ENCODE measurements at places on chromosomes 16 and 17.

DNA sequence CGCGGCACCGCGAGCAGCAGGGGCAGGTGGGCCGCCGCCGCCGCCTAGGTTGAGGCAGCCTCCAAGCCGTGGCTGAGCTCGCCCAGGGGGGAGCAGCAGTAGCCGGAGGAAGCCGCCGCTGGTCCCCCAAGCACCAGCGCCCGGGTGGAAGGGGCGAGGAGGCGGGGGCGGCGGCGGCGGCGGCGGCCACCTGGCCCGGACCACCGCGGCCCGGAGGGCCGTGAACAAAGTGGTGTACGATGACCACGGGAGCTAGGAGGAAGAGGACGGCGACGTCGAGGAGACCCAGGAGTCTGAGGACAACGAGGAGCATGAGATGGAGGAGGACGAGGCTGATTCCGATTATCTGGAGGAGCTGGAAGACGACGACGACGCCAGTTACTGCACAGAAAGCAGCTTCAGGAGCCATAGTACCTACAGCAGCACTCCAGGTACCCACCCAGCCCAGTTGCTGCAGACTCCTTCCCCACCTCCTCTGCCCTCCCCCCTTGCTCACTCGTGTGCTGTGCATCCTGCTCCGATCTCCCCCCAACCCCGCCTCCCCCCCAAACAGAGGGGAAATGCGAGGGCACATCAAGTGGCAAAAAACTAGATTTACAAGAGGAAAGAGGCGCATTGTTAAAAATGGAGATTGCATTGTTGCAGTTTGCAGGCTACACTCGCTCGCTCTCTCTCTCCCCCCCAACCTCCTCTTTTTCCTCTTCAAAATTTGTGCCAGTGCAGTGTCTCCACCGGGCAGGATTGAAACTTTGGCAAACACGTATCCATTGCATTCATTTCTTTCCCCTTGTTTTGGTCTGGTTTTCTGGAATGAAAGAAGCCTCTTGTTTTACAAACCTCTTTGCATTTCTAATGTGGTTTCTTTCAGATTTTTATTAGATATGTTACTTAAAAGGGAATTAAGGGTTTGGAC, 41.8 kb upstream of the AMZ2 start:
- DNase-seq: peak; percentile 41

DNA sequence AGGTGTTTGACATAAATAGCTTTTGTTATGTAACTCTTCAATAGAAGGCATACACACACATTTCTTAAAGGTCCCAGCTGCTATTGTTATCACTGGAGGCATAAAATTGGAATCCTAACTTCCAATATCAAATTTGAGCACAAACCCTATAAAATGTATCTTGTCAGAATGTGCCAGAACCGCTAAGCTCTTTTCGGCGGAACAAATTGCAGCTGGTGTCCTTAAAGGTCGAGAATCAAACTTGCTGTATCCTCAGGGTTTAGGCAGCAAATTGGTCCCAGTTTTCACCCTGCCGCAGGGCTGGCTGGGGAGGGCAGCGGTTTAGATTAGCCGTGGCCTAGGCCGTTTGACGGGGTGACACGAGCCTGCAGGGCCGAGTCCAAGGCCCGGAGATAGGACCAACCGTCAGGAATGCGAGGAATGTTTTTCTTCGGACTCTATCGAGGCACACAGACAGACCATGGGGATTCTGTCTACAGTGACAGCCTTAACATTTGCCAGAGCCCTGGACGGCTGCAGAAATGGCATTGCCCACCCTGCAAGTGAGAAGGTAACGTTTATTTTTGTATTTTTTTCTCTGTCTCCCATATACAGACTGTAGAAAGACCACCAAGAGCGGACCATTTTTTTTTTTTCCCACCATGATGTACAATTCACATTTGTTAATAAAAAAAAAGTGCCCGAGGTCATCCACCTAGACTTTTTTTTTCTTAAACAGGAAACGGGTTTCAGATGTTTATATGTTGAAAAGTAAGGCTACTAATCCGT, 297.1 kb downstream of the IRF8 start:
- no peak for DNase-seq

DNA sequence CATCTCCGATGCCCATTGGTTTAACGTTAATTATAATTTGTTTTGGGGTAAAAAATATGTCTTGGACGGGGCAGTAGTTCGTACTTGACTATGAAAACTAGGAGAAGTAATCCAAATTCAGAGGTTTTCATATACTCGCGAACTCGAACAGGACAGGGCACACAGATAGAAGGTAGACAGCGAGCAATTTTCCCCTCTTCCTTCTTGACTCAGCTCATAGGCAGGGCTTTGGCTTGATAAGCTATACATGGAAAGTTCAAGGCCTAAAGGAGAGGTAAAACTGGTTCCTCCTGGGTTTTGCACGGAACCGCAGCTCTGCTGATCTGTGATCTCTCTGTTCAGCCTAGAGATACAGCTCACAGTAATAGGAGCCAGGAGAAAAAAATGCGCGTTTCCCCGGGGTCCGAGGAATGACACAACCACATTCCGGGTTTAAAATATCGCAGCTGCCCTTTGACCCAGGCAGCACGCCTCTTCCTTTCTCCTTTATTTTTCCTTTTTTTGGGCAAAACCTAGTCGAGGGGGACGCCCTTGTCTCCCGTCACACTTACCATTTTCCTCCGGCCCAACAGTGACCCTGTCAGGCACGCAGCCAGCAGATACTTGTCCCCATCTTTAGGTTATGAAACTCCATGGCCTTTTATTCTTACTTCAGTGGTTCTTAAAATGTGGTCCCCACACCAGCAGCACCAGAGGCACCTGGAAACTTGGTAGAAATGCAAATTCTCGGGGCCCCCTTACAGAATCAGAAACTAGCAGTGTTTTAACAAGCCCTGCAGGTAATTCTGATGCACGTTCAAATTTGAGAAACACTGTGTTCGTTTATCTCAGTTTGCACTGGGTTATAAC, 1.7 kb upstream of the LASP1 start:
- DNase-seq: peak; percentile 73

DNA sequence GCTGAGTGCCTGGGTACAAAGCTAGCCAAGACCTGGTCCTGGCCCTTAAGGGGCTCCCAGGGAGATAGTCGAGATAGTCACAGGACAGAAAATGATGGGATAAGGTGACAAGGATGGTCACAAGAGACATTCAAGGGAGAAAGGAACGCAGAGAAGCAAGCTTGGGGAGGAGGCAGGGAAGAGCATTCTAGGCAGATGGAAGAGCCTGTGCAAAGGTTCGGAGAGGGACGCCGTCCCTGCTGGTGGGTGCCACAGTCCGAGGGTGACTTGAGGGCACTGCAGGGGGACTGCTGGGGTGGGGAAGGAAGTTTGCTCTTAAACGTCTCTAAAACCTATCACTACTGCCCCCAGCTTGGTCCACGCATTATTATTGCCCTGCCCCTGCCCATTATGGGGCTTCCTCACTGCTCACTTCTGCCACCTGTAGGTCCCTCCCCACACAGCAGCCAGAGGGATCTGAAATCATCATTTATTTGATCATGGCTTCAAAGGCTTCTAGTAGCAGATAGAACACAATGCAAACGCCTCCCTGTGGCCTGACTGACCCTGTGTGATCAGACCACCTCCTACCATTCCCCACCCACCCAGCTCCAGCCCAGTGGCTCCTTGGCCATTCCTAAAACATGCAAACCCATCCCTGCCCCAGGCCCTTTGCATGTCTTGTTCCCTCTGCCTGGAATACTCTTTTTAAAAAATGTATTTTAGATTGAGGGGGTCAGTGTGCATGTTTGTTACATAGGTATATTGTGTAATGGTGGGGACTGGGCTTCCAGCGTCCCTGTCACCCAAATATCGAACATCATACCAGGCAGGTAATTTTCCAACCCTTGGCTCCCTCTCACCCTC, 60.3 kb downstream of the RMI2 start:
- peak; percentile 5 for DNase-seq

- DNase-seq: no peak
These were observed 59.2 kb upstream of the ZNF750 start for GRCh38 chr17:82898976-82899514.

DNA sequence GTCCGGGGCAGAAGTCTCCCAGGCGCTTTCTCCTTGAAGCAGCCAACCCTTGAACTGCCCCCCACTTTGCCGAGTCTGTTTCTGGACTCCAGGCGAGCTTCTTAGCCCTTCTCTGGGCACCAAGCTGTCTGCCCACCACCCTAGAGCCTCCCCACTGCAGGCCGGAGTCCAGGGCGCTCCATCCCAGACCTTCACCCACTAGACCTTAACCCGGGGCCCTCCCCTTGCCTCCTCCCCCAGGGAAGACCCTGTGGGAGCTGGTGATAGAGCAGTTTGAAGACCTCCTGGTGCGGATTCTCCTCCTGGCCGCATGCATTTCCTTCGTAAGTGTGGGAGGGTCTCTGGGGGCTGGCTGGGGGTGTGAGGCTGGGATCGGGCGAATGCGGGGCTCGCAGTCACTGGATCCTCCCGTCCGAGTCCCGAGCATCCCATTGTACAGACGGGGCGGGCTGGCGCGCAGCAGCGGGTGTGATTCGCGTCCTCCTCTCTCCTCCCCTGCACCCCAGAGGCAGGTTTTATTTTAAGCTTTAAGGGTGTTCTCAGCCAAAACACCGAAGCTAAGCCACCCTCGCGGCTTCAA, 1.1 kb downstream of the ATP2A1 start:
- no peak for DNase-seq

DNA sequence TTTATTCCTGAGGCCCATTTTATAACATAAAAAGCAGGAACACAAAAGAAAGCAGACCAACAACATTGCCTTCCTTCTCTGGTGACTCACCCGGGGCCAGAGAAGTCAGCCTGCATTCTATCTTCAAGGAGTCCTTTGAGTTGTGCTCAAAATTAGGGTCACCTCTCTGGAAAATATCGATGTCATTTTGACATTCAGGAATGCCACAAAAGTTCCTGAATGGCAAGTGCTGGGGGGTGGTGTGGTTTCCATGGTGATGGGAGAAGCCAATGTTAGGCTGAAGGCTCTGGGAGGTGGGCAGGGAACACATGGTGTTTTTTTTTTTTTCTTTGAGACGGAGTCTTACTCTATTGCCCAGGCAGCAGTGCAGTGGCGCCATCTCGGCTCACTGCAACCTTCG, 159.6 kb downstream of the HAPSTR1 start:
- DNase-seq: no peak

- no peak for DNase-seq
These were observed 5.6 kb upstream of the NOTUM start for GRCh38 chr17:81966343-81967243.

DNA sequence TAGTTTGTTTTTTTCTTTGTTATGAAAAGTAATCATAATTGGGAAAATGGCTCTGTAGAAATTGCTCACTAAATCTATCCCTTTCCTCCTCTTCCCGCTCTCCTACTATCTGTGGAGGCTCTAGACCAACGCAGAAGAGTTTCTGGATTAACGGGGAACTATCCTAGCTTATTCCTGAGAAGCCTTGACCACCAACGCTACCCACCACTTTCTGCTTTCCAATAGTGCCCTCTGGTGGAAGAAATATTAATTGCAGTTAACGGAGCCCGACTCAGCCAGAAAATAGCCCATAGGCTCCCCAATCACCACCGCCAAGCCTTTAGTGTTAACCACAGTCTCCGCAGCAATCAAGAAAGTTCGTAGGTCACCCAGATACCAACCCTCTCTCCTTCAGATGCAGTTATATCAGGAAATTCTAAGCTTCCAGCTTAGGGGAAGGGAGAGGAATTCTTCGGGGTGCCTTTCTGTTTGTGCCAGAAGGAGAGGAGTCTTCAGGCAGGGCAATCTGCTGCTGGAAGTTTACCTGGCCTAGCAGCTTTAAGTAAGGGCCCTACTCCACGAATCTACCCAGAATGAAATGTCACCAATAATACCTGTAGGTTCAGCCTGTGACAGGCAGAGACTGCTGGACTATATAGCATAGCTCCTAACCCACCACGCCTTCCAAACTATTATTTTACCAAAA, 23.0 kb upstream of the NSRP1 start:
- DNase-seq: peak; percentile 57

GRCh38 chr16:31111881-31112466, 3.8 kb downstream of the BCKDK start:
- DNase-seq: no peak

GRCh38 chr17:33322063-33322462, 29.0 kb upstream of the ASIC2 start:
- DNase-seq: no peak

GRCh38 chr17:8520981-8521380, 85.3 kb downstream of the NDEL1 start:
- DNase-seq: no peak

- DNase-seq: no peak
These were observed 106.9 kb downstream of the SYCE1L start for GRCh38 chr16:77306075-77306474.

GRCh38 chr17:21302711-21303425, 18.4 kb downstream of the MAP2K3 start:
- DNase-seq: no peak

DNA sequence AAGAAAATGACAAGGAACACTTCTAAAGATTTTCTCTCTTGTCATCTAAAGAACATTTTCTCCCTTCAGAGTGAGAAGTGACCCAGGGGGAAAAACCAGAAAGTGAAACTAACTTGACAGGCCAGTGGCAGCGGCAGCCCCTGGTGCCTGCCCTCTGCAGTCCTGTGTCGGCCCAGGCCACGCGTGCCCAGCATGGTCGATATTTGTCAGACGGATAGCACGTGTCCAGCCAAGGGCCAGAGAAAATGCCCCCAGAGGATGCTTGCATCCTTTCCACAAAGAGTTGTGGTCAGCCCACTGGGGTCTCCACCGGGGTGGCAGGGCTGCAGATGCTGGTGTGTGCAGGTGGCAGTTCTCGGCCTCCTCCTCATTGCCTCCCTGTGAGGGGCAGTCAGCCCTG, 176.6 kb downstream of the RAB11FIP4 start:
- DNase-seq: no peak

GRCh38 chr17:58317421-58318064, 11.1 kb downstream of the TSPOAP1 start:
- DNase-seq: peak; percentile 32

DNA sequence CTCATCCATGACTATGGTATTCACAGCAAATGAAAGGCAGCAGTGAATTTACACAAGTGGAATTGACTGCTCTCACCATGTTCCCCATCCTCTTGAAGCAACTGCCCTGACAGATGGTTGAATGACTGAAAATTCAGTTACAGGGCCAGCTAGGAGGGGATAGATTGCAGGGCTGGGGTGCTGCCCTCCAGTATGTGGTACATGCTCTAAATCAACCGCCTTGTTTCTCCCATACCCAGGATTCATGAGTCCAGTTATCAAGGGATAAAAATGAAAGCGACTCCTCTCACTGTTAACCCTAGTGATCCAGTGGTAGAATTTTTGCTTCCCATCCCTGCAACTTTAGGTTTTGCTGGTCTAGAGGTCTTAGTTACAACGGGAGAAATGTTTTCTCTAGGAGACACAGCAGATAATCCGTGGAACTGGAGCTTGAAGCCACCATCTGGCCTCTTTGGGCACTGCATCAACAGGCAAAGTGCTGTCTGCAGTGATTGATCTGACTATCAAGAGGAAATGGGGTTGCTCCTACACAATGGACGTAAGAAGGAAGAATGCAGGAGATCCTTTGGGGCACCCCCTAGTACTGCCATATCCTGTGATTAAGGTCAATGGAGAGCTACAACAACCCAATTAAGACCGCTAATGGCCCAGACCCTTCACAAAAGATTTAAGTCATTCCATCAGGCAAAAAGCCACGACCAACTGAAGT, 32.0 kb downstream of the SCPEP1 start:
- peak; percentile 51 for DNase-seq
